Fibroblast of skin of abdomen (primary cell): ENCODE measurements at places on chromosomes 13 and 19.
A peak's percentile ranks its signal among the peaks of the same experiment; 100 is the strongest.

- no peak for DNase-seq
These were observed 140.7 kb downstream of the KCTD12 start for GRCh38 chr13:76745261-76746200.

DNA sequence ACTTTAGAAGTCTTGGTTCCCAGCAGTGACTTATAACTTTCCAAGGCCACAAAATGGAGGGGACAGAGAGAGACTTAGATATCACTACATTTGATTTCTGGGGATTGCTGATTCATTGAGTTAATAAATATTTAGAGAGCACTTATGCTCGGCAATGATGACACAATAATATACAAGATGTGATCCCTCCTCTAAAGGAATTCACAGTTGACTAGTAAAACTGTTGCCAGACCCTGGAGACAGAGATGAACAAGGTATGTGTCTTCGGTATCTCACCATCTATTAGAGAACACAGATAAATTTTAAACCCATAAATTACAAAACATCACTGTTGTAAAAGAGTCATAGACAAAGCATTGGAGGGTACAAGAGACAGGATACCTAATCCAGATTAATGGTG lies 437.5 kb downstream of the FOXO1 start:
- no peak for DNase-seq

DNA sequence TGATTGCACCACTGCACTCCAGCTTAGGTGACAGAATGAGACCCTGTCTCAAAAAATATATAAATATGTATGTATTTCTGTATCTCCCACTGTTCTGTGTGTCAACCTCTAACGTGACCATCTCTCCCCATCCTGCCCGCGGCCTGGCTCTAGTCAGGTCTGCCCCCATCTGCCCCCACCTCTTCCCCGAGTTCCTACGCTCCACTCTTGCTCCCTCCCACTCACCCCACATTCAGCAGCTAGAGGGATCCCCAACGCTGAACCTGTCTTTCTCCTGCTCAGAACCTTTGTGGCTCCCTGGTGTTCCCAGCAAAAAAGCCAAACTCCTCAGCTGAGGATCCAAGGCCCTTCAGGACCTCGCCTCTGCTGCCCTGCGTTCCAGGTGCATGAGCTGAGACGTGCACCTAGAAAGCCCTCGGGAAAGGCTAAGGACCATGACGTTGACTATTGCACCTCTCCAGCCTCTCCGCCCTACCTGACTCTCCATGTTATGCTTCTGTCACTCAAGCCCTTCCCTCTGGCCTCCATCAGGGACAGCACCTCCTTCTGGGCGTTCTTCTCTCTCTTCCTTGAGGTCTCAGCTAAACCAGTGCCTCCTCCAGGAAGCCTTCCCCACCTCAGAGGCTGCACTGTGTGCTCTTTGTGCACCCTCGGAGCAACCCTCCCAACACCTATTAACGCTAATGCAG lies 18.1 kb downstream of the AKT2 start:
- DNase-seq = no peak

GRCh38 chr13:48631441-48631840 lies 22.3 kb upstream of the CYSLTR2 start:
- DNase-seq = no peak

DNA sequence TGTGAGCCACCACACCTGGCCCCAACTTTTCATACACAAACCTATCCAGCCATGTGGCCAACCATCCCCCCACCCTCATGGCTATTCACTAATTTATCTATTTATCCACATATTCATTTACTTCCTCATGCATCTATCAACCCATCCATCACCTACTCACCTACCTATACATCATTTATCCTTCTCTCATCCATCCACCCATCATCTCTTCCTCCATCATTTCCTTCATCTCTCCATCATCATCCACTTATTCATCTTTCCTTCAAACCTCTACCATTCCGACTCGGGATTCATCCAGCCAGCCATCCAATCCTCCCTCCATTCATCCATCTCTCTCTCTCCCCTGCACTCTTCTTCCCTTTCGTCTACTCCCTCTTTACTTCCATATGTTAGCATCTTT lies 54.6 kb downstream of the RYR1 start:
- no peak for DNase-seq

- DNase-seq = no peak
These were observed 752 bp upstream of the HAS1 start for GRCh38 chr19:51724543-51724942.

DNA sequence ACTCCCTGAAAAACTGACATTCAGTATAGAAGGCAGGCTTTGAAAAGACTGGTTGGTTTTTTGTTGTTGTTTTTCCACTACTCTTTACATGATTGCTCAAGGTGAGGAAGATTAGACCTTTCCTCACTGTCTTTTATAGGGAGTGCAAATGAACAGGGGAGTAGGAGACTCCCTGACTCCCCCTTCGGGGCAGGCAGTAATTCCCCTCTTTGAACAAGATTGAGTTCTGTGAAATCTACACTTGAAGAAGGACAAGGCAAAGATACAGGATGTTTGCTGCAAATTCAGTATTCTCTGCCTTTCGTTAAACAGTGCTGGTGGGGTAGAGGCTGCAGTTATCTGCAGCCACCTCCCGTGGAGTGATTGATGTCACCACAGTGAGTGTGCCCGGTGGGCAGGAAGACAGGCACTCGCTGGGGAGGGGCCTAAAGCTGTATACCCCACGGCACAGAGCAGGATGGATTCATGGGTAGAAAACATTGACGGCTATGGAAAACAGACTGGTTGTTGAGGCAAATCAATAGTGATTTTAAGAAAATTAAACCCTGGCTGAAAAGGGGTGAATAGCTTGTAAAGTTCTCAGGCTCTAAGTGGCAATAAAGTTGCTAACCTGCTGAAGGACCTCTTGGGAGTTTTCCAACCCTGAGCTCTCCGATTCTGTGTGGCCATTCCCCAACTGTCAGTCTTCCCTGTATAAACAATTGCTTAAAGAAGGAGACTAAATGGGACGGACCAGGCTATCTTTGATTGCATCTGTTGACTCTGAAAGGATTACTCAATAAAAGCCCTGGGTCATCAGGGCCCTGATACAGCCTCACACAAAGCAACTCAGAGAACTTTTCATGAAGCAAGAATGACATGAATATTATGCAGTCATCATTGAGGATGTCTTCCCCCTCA lies 308.3 kb downstream of the TBC1D4 start:
- peak; percentile 5 for DNase-seq

DNA sequence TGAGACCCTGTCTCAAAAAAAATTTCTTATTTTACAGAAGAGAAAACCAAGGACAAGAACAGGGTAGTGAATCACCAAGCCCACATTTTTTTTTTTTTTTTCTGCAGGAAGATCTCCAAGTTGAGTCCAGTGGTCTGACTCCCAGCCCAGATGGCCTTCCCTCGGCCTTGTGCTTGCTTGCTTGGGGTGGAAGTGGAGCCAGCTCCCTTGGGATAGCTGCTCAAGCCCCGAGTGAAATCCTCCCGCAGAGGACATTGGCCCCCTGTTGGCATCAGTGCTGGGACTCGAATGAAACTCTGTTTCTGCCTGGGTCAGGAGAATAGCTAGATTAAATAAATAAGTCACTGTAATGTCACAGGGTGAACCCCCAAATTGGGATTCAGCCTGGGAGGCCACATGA lies 9.4 kb upstream of the NUP62 start:
- no peak for DNase-seq

DNA sequence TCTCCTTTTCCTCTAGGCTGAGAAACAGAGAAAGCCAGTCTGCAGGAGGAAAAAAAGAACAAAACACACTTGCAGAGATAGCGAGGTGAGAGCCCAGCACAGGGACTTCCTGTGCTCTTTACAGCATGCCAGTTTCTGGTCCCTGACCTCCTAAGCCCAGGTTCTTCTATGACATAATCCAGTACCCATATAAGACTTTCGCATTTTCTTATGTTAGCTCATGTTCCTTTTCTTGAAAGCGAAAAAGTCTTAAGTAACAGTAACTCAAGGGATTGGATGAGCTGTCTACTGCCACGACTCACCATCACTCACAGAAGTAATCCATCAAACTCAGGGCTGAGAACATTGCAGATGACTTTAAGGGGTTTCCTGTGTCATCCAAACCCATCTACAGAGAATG lies 17.4 kb downstream of the CCDC70 start:
- DNase-seq = no peak

DNA sequence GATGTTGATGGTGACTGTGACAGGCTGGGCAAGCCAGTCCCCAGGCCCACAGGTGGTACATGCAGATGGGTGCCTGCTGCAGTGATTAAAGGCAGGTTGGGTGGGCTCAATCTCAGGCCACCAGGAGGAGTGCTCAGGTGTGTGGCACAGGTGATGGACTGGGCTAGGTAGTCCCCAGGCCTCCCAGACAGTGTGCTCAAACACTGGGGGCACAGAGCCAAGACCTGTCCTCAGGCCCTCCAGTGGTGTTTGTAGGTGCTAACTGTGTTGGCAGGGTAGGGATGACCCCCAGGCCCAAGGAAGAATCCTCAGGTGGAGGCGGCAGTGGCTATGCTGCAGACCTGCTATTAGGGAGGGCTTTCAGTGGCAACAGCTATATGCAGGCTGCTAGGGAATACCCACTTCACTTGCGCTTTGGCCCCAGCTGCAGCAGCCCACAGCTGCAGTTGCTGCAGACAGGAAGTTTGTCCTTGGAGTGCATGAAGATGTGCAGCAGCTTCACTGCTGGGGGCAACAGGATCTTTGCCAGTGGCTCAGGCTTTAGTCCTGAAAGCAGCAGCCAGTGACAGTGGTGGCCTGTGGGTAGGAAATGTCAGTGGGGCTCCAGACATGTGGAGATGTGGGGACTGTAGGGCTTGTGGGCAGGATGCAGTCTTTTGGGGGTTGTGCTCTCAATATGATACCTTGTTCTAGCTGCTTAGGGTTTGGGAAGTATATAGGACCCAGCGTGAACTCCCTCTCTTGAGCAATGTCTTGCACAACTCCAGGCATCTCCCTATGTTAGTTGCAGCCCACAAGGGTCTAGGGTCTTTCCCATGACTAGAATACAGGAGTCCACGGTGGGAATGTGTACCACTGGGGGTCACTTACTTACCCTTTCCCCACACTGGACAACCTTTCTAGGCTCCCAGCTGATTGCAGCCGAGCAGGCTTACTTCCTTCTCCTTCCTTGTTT lies 54.1 kb upstream of the MLNR start:
- no peak for DNase-seq

- DNase-seq = no peak
These were observed 20.2 kb downstream of the MED26 start for GRCh38 chr19:16607819-16608218.

DNA sequence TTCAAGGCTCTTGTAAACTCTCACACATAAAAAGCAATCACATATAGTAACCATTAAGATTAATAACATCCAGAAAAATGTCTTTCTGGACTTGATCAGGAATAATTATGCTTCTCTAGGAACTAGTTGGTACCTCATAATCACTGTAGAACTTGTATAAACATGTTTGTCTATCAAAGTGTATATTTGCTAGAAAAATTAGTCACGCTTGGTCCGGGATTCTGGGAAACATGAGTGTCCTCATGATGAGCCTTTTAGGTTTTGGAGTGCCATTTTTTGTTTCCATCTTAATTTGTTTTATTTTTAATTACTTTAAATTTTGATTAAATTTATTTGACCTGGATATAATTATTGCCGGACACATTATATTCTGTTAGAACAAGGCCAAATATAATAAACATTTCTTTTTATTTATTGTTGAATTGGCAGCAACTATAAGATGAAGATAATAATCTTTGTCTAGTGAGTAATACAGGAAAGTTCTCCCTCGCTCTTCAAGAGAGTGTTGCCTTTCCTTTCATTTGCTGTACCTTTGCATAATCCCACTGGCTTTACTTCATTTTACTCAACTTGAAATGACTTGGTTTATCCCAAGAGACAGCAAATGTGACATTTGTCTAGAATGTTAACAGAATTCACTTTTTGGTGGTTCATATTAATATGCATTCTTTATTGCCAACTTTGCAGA lies 207.0 kb downstream of the NALCN start:
- DNase-seq = no peak

- DNase-seq = peak; percentile 60
These were observed 366.6 kb downstream of the DNAJC15 start for GRCh38 chr13:43389983-43390382.

DNA sequence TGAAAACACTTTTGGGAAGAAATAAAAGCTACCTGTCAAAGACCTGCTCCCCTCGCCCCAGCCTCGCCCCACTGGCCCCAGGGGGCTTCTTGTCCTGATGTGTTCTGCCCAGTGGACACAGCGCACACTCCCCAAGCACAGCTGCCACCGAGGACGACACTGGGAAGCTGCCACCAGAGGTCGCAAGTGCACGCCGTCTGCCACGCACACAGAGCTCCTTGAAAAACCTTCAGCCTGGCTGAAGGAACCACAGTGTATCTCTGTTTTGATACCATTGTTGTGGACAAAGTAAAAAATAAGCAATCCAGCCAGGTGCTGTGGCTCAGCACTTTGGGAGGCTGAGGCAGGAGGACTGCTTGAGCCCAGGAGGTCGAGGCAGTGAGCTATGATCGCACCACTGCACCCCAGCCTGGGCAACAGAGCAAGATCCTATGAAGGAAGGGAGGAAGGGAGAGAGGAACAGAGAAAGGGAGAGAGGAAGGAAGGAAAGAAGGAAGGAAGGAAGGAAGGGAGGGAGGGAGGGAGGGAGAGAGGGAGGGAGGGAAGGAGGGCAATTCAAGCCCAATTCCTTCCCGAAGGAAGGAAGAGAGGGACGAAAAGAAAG lies 57.3 kb downstream of the CEBPG start:
- peak; percentile 52 for DNase-seq

DNA sequence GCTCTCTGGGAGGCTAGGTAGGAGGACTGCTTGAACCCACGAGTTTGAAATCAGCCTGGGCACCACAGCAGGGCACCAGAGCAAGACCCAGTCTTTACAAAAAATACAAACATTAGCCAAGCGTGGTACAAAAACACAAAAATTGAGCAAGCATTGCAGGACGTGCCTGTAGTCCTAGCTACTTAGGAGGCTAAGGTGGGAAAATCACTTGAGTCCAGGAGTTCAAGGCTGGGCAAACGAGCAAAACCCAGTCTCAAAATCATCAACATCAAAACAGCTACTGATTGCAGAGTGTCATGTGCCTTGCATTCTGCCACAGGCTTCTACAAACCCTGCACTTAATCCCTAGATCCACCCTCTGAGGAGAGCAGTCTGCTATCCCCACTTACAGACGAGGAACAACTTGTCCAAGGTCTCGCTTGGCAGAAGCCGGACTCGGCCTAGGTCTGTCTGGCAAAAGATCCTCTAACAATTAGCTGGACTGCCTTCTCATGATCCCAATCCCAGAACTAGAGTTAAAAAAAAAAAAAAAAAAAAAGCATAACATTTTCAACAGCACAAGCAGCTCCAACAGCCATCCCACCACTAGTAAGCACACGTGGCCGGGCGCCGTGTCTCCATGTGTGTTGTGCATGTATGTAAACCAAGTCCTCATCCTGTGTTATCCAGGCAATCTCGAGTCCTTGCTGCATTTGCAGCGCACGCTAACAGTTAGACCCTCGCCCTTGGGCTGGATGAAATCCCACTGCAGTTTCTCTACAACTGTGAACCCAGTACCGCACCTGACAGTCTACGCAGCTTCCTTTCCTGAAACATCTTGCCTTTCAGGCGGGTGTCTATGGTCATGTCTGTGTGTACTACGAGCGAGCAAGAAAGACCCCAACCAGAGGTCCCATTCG lies 2.0 kb downstream of the PPP6R1 start:
- DNase-seq = no peak

DNA sequence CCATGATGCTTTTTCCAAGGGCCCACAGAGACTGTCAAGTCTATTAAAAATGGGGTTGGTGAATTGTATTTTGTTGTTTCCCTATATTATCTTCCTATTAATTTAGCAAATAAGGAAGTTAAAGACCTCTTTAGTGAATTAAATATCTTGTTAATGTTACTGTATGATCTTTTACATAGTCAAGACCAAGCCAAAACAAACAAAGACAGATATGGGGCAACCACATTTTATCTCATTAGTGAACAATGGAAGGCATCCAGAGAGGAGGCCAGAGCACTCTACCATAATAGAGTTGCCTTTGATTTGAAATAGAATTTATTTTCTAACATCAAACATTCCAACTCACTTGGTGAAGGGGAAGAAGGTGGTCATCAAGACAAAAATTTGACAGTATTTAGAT lies 169.4 kb downstream of the B3GLCT start:
- no peak for DNase-seq
